ENCODE measurements at places on chromosomes 2 and 18.

DNA sequence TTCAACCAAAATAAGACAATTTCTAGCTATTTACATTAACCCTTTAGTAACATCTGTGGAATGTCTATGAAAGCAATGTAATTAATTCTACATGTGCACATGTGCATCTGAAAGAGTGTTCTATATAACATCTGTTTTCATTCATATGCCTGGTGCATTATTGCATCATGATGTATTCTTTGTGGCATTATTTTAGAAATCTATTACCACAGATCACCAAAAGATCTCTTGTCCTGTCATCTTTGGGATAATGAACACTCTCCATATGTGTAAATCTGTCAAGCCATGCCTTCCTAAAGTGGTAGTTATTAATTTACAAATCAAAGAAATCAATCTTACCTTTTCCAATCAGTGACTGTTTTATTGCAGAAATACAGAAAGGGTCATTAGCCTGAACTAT lies 86.9 kb downstream of the TRIB2 start:
- no peak for DNase-seq

GRCh38 chr18:25830787-25831186 lies 259.6 kb downstream of the SS18 start:
- no peak for DNase-seq

DNA sequence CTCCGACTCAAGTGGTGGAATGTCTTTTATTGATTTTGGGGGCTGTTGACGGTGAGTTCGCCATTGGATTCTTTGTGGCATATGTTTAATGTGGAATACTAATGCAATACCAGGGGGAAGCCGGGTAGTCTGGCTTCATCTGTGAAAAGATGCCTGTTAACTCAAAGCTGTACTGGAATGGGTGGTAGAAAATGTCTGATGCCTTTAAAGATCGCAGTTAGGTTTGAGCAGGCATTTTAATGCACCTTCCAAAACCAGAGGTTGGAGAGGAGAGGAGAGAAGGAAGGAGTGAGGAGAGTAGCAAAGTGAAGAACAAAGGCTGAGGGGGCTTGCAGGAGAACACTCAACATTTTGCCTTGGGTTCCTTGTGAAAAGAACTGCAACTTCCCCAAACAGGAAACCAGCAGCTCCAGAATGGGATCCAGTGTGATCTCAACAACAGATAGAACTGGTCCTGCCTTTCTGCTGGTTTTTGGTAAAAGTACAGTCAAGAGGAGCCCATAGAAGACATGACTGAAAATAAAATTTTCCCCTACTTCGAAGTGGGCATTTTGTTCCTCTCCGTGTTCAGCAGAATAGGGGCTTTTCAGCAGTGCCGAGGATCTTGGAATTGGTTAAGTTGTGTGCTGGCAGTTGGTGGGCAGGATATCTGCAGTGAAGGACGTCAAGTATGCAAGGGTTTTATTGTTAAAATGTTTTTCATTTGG lies 1.5 kb downstream of the ZNF532 start:
- DNase-seq: no peak

DNA sequence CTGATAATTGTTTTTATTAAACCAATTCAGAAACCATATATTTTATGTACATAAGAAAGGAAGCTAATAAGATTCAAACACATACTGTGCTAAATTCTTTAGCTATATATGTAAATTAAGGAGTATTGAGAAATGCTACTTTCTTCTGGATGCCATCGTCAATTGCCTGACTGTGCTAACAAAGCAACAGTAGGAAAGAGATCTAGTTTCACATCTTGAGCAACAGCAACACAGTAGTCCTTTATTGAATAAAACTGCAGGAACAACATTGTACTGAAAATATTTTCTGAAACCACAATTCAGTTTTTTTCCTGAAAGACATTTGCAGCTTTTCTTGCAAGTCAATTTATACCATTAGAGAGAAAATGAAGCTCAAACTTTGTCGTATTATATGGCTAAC lies 1404.9 kb upstream of the SLC39A10 start:
- no peak for DNase-seq

DNA sequence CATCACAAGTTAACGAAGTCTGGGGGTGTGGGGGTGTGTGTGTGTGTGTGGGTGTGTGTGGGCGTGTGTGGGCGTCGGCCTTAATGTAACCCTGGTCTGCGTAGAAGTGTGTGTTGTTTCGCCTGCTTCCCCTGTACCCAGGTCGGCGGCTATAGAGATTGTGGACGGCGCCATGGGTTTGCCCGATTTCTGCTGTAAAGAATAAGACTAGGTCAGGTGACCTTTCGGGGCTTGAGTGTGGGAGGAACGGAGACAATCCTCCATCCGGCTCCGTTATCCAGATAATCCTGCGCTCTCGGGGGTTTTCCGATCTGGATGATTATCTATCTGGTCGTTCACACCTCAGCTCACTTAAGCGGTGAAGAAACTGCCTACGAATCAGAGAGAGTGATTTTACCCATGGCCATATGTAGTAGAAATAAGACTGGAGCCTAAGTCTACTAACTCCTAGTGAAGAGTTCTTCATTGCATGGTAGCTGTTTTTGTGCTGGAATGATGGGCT lies 543 bp downstream of the HADHB start:
- no peak for DNase-seq

DNA sequence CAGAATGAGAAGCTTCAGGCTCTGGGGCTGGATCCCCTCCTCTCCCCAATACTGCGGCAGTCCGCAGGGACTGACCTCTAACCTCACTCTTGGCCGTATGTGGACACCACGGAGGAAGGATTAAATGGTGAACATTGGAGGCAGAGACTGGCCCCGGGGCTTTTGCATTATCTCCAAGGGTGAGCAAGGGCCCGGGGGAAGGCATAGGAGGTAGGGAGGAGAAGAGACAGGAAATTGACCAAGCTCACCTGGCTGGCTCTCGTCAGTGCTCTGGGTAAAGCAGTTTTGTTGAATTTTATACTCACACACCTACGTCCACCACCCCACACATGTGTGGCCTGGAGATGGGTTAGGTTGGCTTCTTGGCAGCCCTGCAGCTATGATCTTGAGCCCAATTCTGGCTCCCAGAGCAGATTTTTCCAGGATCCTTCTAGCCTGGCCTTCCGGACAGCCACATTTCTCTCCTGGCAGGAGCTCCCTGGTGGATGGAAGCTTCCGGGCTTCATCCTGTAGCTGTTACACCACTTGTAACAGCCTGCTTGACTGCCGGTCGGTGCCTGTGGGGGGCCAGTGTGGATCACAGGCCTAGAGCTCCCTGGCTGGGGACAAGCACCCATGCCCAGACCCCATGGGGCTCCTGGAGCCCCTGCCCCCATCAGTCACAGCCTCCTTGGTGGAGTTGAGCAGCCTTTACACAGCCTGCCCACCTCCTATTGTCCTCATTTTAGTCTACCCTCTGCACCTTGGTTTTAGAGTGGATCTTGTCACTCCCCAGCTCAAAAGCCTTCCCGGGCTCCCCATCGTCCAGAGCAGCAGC lies 7.6 kb downstream of the ITM2C start:
- DNase-seq: no peak

GRCh38 chr2:172429301-172429968 lies 2.0 kb downstream of the ITGA6 start:
- no peak for DNase-seq

DNA sequence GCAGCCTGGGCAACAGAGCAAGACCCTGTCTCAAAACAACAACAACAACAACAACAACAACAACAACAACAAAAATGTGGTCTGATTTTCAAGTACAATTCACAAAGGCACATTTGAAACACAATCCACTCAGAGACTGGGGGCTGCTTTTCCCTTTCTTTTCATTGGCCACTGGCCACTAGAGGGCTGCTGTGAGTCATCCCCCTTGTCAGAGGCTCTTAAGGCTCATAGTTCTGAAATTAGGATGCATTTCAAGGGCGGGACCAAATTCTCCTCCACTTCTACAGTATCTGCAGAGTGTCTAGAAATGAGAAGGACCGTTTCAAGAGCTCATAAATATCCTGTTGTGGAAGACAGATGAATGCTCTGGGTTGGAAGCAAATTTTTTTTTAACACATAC lies 285.4 kb downstream of the NRXN1 start:
- no peak for DNase-seq

GRCh38 chr2:120991441-120991840 lies 255.8 kb downstream of the GLI2 start:
- DNase-seq: no peak

- DNase-seq: no peak
These were observed 191.5 kb upstream of the FANCL start for GRCh38 chr2:58432491-58433170.

DNA sequence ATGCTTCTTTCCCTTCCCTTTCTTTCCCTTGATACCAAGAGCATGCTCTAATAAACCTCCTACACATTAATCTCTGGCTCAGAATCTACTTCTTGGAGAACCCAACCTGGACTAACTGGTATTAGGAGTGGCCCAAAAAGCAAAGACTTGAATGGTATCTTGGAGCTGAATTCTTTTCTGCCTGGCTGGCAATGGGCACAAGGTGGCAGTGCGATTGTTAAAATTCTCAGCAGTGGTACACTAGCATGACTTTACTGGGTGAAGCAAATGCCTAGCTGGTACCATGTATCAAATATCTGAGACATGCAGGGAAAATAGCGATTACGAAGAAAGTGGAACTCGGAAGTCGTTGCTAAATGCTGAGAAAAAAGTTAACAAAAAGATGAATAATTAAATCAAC lies 376.1 kb downstream of the XIRP2 start:
- no peak for DNase-seq

GRCh38 chr2:218959761-218960308 lies 369 bp downstream of the CDK5R2 start:
- no peak for DNase-seq

GRCh38 chr2:98378901-98379300 lies 32.6 kb downstream of the CNGA3 start:
- DNase-seq: no peak

DNA sequence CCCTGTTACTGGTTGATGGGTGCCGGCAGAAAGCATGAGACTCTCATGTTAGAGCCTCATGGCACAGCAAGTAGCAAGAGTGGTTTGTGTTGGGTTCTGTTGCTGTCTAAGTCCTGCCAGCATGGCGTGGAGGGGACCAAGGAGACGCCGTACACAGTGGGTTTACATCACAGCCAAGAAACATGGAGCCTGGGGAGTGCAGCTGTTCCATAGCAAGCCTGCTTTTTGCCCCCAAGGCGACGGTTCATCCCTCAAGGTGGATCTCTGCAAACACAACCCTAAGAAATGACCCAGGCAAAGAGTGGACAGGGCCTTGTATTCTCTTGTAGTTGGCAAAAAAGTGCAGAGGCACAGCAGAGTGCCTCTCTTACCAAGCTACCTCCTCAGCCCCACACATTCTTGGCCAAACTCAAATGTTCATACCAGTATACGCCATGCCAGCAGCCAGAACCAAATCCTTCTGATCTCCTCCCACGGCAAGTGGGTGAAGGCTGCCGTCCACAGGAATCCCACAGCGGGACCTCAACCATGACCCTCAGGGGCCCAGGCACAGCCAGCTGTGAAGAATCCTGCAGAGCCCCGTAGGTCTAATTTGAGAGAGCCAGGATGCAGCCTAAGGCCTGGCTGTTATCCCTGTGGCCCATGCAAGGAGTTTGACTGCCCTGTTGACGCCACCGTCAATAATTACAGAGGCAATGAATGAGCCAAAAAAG lies 19.0 kb downstream of the SNED1 start:
- no peak for DNase-seq

GRCh38 chr2:107735201-107735600 lies 91.5 kb upstream of the RGPD4 start:
- DNase-seq: no peak

DNA sequence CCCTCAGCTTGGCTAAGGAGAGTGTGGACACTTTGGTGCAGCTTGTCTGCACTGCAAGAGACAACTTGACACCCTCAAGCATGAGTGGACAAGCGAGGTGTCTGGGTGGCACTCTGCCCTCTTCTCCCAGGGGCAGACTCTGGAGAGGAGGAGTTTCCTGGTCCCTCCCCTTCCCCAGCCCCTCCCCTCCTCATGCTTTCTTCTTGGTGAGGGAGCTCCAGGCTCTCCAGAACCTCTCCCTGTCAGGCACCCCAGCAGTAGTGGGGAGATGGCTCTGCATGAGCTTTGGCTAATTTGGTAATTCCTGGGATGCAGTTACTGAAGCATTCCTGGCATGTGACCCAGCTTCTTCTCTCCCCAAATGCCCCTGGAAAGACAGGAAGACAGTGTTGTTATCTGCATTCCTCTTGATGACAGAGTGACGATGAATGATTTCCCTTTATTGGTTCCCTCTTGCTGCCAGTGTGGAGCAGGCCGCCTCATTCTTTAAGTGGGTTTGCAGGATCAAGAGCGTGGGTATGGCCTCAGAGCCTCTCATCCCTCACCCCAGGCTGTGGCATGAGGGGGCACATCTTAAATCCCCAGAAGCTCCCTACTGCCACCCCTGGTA lies 89.2 kb downstream of the STPG4 start:
- DNase-seq: no peak

DNA sequence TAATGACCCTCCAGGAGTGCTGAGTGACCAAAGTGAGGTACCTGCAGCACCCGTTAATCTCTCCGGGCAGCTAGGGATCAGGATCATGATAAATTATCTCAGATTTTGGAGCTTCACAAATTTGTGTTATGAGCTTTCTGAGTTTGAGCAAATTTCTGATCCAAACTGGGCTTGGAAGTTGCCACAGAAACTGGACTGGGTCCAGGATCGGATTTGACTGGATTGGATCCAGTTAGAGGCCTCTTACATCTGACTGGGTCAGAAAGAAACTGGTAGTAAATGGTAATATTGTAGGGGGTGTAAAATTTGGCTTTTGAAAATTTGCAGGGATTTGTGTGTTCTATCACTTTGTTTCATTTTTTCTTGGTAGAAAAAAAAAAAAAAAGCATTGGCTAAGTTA lies 19.7 kb upstream of the CAPN13 start:
- no peak for DNase-seq

- DNase-seq: no peak
These were observed 10.7 kb upstream of the DYNC2LI1 start for GRCh38 chr2:43763091-43763490.

GRCh38 chr2:215430528-215431187 lies 5.2 kb downstream of the FN1 start:
- no peak for DNase-seq

GRCh38 chr2:24512404-24512803 lies 21.4 kb downstream of the NCOA1 start:
- no peak for DNase-seq

- no peak for DNase-seq
These were observed 183.6 kb upstream of the MGAT5 start for GRCh38 chr2:134070281-134070741.

DNA sequence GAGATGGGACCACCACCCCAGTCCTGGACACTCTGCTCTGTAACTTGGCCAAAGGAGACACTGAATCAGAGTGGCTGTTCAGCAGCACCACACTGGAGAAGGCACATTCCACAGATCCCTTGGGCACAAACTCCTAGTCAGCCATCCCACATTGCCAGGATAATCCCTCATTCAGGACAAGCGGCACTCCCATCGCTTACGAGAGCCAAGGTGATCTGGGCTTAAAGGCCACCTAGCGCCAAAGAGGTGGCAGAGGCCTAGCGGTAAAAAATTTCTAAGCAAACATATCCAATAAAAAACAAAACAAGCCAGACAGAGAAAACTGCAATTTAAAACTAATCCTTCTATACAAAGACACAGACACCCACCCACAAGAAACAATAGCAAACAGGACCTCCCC lies 62.2 kb downstream of the EPB41L3 start:
- no peak for DNase-seq

Measured in stimulated activated naive CD4-positive, alpha-beta T cell (primary cell).